ENCODE measurements at places on chromosomes 1 and 21.

DNA sequence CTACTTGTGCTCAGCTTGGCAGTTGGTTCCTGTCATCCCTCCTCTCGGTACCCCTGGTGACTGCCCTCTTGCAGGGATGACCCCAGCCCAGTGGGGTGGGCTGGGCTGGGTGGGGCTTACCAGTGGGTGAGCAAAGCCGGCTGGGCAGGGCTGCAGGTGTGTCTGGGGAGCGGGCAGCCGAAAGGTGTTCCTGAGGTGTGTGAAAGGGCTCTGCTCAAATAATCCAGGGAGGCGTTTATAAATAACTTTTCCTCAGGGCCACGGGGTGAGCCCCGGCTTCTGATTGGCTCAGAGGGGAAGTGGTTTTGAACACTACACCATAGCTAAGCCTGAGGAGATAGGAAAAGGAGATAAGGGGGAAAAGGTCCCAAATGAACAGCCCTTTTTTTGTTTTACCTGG, at the start of gene SLC26A9:
SLC26A9 (minus strand) TSS at position 212 of the 400 bp plus-strand sequence. CDS start 7,636 bp downstream, outside the sequence.
- no peak for DNase-seq

DNA sequence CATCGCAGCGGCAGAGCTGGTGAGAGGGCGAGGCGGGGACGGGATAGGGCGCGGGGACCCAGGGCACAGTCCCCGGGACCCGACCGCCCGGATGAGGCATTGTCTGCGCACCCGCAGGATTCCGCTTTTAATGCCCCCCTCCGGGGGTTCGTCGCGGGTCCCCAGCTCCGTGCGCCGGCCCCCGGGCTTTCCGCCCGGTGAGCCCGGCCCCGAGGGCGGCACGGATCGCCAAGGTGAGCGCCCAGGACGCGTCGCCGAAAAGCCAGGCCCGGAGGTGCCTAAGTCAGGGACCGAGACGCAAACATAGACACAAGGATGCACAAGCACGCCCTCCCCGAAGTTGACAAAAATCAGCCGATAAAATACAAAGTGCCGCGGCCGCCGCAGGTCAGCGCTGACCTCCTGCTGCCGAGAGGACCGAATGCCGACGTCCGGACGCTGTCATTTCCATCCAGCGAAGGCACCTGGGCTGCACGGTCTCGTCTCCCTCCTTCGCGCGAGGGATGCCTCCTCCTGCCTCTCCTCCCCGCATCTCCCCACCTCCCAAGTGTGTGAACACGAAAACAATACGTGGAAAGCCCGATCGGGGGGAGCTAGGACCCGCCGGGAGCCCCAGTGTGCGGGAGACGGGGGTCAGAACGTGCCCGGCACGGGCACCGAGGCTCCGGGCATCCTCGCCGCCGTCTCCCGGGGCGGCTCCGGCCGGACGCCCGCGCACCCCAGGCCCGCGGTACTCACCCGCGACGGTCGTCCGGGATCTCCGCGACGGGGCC, 101.1 kb upstream of the SOD1 start:
- peak; percentile 48 for DNase-seq

- no peak for DNase-seq
These were observed 106.4 kb downstream of the ETS2 start for GRCh38 chr21:38912102-38912629.

- DNase-seq, result peak; percentile 37
These were observed 46.5 kb downstream of the KCNJ15 start for GRCh38 chr21:38303300-38303699.
